ENCODE measurements at places on chromosomes 4 and X.

DNA sequence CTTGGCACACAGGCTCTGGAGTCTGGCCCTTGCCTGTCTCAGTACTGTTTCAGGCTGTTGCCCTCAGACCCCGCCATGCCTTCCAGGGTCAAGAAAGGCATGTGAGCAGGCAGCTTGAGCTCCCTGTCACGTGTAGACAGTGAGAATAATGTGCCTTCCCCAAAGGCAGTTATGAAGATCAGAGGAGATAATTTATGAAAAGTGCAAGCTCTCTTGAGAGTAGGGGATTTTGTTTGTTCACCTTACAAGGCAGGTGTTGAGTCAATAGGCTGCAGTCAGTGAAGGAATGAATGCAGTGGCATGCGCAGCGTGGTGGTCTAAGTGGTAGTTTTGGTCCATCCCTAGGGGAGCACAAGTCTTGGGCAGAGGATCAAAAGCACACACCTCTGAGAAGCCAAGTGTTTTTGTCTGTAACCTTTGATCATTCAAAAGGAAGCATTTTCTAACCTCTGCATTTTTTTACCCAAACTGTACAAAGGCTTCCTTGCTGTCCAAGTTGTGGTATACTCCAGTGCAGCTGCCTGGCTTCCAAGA is 14.4 kb downstream of the HADH start:
- no peak for DNase-seq

- no peak for DNase-seq
Measured at GRCh38 chr4:164138521-164138920, 615.4 kb upstream of the SMIM31 start.

- no peak for DNase-seq
Measured at GRCh38 chr4:151600432-151600831, 160.4 kb downstream of the GATB start.

DNA sequence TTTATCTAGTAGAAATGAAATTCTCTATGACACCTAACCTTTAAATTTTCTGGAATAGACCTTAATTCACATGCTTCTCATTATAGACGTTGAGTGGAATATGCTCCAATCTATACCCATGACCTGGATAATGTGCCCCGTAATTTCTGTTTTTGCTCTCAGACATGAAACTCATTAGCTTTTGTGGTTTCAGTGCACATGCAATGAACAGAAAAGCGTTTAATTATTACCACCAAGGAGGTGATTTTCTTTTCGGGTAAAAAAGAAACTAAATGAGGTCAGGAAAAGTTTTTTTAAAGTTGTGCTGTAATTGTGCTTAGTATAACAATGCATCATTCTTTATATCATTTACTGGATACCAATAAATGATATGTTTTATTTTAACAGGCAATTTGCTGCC is 1703.9 kb upstream of the TENM3 start:
- no peak for DNase-seq

DNA sequence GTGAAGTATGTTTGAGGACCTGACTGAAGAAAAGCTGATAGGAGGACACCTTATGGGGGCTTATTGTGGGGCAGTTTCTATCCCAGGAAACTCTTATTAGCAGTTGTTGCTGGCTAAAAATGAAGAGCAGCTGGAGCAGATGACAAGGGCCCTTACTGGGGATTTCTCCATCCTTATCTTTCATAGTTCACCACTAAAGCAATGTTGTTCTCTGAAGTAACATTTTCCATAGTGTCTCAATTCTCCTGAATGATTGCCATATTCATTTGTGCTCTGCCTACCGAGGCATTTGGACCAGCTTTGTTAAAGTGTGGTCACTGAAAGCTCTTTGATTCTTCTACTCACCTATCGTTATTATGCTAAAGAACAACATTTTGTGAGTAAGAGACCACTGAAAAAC is 7.7 kb downstream of the ENOX2 start:
- no peak for DNase-seq

DNA sequence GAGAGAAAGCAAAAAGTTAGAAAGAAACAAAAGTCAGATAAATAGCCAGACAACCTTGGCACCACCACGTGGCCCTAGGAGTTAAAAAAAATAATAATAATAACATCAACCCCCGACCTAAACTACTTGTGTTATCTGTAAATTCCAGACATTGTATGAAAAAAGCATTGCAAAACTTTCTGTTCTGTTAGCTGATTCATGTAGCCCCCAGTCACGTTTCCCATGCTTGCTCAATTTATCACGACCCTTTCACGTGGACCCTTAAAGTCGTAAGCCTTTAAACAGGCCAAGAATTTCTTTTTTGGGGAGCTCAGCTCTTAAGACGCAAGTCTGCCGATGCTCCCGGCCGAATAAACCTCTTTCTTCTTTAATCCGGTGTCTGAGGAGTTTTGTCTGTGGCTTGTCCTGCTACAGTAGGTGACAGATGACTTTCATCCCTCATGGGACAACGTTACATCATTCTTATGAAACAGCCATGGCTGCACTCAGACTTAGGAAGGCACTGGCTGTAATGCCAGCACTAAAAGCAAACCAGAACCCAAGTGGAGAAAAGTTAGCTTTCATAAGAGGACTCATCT is 520 bp downstream of the ACOX3 start:
- DNase-seq: no peak

DNA sequence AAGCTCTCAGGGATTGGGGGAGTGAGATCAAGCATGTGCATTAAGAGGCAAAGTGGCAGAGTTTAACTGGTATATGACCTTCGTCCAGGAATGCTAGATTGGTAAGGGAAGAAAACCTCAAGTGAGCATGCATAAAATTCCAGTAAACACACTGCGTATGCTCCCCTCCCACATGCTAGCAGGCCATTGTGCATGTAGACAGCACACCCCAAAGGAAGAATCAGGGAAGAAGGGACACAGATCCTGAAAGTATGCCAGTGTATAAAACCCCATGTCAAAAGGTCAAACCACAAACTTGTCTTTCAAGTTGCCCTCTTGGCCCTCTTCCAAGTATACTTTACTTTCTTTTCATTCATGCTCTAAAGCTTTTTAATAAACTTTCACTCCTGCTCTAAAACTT is 405.2 kb upstream of the CNKSR2 start:
- no peak for DNase-seq

DNA sequence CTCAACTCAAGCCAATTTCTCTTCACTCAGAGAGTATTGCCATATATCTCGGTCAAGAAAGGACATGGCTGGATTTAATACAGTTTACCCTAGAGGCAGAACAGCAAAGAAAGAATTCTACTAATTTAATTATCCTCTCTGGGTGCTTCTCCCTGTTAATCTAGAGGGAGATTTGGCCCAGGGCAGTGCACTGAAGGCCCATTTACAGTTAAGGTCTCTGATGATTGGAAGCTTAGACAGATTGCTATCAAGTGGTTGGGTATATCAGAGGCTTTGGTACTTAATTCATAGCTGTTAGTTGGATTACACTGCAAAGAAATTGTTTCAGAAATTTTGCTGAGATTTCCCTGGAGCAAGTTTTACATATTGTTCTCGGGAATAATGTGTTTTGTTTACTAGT is 4.6 kb upstream of the CNKSR2 start:
- no peak for DNase-seq

DNA sequence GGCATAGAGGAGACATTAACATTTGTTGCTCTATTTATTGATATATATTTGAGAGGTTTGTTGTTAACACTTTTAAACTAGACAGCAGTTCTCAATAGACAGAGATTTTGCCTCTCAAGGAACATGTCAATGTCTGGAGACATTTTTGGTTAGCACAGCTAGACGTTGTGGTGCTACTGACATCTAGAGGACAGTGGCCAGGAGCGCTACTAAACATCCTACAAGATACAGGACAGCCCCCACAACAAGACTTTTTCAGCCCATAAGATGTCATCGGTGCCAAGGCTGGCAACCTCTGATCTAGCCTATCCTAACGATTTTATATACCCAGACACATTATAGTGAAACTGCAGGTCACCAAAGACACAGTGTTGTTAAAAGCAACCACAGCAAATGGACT is 18.4 kb upstream of the CTSO start:
- no peak for DNase-seq

DNA sequence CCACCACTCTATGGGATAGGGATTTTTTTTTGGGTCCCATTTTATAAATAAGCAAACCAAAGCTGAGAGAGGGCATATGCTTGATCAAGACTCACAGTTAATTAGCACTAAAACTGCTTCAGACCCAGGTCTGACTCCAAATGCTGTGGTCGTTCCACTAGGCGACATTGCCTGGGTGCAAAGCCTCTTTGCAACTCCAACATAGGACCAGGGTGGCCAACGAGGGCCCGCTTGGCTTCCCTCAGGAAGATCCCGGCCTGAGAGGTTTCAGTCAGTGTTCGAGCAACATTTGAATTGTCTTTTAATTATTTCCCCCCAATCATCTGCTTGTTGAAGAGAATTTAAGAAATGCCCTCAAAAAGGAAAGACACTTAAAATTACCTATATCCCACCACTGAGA is 11.2 kb downstream of the PJA1 start:
- DNase-seq: no peak

GRCh38 chrX:13360146-13360545 is 40.3 kb upstream of the ATXN3L start:
- DNase-seq: no peak

DNA sequence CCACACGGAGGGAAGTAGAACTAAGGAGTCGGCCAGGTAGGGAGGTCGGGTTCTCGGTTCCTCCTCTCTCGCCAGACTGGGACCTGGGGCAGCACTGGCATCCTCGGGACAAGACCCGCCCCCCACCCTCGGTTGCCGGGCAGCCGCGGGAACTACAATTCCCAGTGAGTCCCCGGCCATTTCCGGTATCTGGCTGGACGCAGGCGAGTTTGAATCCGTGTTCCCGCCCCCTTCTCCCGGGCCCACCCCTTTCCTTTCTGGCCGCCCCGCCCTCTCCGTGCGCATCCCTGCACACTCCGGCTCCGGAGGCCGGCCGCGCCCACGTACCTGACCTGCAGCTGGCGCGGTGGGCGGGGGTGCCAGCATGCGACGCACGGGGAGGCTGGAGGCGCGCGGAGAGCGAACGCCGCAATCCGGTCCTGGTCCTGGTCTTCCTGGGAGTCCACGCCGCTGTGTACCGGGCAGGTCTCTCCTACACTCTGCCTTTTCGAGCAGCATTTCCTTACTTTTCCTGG is 10.2 kb upstream of the DLG3 start:
- DNase-seq: peak; percentile 40

DNA sequence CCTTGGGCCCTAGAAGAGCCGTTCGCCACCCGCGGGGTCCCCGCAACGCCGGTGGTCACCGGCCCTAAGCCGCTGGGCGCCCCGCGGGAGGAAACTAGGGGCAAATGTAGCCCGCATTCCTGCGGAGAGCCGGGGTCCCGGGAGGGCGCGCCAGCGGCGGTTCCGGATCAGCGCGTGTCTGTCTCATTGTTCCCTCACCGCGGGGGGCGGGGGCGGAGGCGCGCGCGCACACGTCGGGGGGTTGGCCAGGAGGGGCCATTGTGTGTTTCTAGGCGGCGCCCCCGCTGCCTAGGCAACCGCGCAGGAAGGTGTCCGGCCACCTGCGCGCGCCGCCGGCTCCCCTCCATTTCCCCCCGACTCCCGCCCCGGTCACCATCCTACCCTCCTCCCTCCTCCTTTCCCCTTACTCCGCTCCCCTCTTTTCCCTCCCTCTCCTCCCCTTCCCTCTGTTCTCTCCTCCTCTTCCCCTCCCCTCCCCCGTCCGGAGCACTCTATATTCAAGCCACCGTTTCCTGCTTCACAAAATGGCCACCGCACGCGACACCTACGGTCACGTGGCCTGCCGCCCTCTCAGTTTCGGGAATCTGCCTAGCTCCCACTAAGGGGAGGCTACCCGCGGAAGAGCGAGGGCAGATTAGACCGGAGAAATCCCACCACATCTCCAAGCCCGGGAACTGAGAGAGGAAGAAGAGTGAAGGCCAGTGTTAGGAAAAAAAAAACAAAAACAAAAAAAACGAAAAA is 789 bp upstream of the DDX3X start:
- DNase-seq: peak; percentile 94

DNA sequence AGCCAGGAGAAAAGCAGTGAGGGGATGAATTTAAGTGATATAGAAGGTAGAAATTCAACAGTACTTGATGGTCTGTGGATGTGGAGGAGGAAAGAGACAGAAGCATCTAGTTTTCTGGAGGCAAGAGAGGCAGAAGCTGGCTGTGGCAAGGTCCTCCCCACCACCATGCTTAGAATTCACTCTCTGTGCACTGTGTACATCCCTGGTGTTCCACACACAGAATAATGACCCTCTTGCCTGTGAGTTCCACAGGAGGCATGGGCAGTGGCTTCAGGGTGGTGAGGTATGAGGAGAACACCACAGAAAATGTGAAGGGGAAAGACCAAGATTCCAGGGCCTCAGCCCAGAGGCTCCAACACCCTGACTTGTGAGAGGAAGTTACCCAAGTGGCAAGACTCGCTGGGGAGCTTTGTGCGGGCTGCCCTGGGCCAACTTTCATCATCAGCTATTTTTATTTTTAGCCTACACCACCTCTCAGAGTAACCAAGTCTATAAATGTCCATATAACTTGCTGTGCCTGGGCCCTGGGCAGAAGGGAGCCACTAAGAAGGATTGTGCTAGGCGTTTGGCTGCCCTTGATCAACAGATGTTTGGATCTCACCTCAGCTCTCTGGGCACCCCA is 7.8 kb upstream of the INTS6L start:
- no peak for DNase-seq

DNA sequence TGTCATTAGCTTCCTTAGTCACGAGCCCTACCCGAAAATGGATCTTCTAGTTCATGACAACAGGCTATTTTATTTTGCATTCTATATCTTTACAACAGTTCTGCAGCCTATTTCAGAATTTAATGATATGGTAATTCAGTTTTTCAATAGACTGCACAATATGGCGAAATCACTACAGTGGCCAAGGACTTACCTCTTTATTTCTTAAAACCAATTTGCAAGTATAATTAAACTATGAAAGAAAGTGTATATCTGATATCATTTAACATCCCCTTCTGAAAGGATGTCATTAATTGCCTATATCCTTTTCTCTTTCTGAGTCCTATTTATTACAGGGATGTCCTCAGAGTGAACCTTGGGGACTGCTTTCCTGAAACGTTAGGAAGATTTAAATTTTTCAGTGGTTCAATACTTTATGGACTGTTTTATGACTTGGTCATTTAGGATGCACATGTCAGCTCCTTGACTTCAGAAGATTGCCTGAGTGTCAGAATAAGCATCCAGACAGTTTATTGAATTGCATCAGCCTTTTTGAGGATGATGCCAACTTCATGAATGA is 190.8 kb upstream of the GEMIN8 start:
- DNase-seq: no peak

GRCh38 chr4:165294907-165295306 is 32.6 kb upstream of the MSMO1 start:
- DNase-seq: no peak

Data from activated gamma-delta T cell (primary cell).